ENCODE measurements at places on chromosomes 12 and 14.
A peak's percentile ranks its signal among the peaks of the same experiment; 100 is the strongest.

DNA sequence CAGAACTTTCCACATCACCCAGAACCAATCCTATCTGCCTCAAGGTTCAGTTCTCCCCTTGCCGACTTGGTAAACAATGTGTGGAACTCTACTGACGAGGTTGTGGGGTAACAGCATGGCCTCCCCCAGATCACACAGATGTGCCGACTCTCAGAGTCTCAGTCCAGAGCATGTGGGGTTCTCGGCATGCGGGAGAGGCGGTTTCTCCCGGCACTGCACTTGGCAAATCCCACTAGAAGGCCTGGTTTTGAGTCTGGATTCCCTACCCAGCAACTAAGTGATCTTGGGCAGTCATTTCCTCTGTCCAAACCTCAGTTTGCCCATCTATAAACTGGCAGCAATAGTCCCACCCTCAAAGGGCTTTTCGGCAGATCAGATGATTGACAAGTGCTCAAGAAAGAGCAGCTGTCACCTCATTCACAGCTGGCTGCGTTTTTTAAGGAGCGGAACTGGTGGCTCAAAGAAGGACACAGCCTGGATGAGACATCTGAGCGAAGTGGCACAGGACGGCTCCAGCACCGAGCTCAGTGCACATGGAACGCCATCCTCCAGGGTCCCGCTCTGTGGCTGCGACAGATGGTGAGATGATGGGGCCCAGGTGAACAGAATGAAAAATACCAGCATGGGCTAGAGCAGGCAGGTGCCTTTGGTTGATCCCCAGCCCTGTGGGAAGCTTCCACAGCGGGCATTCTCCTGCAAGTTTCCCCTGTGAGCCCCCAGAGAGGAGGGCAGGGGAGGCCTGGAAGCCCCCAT is 7.3 kb downstream of the TESC start:
- no peak for DNase-seq

- no peak for DNase-seq
Observed at GRCh38 chr14:79896009-79896408, 315.3 kb downstream of the DIO2 start.

GRCh38 chr12:119181202-119181601 is 2.5 kb downstream of the HSPB8 start:
- DNase-seq = no peak

- no peak for DNase-seq
Observed at GRCh38 chr12:108586306-108586705, 11.6 kb downstream of the TMEM119 start.

DNA sequence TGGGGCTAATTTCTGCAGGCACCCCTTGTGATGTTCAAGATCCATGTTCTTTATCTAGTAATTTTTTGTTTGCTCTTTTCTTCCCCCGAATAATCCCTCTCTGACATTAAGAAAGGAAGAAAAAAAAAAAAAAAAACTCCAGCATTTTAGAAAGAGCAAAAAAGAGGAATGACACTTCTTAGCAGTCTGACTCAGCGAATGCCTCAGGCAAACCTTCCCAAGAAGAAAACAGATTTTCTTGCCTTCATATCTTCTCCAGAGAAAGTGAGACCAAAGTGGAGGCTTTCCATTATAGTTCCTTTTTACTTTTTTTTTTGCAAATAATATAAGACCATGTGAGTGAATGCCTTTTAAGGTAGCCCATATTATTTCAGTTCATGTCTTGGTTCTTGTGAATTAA is 479.0 kb upstream of the SYT1 start:
- no peak for DNase-seq

- DNase-seq = no peak
Observed at GRCh38 chr14:32737621-32738020, 201.1 kb upstream of the NPAS3 start.

- no peak for DNase-seq
Observed at GRCh38 chr12:88558340-88558867, 21.9 kb downstream of the KITLG start.

GRCh38 chr12:29545102-29545467 is 47.6 kb upstream of the OVCH1 start:
- no peak for DNase-seq

GRCh38 chr14:99537399-99537798 is 56.2 kb downstream of the CCNK start:
- DNase-seq = no peak

- DNase-seq = no peak
Observed at GRCh38 chr14:71235875-71236274, 328.6 kb downstream of the PCNX1 start.

- DNase-seq = no peak
Observed at GRCh38 chr12:100375038-100375735, 18.3 kb downstream of the SLC17A8 start.

DNA sequence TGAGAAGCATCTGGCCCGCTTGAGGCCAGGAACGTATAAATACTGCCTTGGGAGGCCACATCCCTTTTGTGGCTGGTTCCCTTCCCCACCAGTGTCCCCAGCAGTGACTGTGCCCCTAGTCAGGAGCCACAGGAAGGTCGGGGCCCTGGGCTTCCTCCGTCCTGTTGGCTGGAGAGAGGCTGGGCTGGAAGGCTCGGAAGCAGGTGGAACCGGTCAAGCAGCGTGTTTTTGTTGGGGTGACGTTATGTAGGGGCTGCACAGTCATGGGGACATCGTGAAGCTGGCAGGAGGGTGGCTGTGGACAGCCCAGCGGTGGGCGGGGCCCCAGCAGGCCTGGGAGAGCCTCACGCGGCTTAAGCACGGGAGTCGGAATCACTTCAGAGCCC is 10.1 kb downstream of the XRCC3 start:
- no peak for DNase-seq

DNA sequence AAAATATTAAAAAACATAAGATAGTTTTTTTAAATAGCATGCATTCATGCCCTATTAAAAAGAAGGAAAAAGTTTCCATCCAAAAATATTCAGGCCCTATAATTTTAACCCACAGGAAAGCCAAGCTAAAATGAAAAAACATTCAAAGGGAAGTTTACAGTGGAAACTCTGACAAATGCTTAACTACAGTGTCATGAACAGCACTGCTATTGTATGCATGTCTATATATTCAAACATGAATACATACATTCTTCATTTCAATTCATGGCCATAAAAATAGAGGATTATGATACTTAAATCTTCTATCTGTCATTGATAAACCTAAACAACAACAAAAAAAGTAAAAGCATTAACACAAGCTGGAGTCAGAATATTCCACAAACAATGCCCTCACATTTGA is 67.4 kb downstream of the PPP2R5E start:
- no peak for DNase-seq

- no peak for DNase-seq
Observed at GRCh38 chr14:31968107-31968810, 108.8 kb upstream of the ARHGAP5 start.

DNA sequence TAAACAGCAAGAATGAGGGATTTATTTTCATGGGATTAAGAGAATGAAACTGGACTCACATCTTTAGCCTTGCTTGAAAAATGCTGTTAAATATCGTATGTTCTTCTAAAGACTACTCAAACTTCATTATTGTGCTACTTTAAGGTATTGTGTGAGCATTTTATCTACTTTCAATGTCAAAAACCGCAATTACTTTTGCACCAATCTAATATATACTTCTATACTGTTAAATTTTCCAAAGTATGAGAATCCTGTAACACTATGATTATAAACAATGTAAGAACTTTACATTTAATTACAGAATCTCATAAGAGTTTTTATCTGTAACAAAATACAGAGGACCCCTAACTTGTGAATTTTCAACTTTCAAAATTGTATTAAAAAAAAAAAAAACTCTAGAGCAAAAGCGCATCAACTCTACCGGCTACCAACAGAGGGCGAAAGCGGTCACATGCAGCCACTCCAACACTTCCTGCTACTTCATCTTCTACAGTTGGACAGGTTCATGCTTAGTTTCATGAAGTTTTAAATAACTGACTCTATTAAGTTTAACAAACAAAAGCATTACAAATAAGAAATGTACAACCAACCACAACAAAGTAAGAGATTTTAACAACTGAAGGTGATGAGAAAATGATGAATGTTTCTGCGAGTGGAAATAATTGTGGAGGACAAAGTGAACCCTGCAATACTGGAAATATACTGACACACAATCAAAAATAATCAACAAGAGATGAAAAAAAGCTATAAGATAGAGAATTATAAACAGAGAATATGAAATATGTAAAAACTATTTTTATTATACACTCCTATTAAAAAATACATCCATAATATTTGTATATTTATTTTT is 210.9 kb downstream of the MED13L start:
- DNase-seq = peak; percentile 40

GRCh38 chr14:59197695-59198262 is 9.3 kb downstream of the DAAM1 start:
- no peak for DNase-seq

GRCh38 chr12:857611-858010 is 91.9 kb downstream of the RAD52 start:
- no peak for DNase-seq

GRCh38 chr14:102777711-102778337 is 575 bp downstream of the TRAF3 start:
- DNase-seq = peak; percentile 15

DNA sequence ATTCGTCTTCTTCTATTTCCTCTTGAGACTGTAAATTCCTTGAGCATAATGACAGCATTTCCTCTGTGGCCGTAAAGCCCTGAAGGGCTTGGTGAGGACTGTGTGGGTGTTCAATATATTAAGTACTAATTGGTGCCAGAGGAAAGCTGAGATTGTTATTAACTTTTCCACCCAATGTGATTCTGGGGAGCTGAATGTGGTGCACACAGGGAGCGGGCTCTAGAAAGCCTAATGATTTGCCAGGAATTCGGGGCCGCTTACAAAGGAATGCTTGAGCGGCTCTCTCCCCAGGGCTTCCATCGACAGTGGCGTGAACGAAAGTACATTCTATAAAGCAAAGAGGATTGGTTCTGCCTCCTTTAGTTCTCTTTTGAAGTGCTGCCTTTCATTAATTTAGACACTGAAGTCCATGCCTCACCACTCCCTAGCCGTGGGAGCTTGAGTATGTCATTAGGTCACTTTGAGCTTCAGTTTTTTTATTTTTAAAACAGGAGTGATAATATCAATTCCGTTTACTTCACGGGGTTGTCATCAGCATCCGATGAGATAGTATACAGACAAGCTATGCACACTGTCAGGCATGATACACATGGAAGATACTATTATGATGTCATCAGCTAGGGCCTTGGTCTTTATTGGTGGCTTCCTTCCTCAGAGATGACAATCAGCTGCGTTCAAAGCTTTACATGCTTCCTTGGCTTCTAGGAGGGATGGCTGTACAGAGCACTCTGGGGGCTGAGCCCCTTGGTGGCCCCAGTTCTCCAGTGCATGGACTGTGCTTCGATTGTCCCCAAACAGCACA is 11.0 kb upstream of the GSG1 start:
- DNase-seq = no peak

DNA sequence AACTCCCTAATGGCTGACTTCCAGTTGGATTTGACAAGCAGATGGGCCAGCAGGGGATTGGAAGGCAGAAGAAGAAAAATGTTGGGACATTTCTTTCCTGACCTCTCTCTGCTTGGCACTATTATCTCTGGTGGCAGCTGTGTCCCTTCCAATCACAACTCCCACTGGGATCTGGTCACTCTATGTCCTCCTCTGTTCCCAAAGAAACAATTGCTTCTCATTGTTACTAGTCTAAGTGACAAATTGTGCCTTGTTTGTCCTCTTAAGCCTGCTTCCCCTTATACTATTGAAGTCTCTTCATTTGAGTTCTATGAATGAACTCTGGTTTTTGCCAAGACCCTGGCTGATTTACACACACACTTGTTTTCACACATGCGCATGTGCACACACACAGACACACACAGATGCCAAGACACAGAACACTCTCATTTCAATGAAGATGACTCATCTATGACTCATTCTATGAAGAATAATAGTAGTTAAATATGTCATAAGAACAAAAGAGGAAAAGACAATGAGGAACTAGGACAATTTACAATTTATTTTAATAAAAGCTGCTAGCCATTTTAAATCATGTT is 83.0 kb upstream of the FAR2 start:
- DNase-seq = no peak

DNA sequence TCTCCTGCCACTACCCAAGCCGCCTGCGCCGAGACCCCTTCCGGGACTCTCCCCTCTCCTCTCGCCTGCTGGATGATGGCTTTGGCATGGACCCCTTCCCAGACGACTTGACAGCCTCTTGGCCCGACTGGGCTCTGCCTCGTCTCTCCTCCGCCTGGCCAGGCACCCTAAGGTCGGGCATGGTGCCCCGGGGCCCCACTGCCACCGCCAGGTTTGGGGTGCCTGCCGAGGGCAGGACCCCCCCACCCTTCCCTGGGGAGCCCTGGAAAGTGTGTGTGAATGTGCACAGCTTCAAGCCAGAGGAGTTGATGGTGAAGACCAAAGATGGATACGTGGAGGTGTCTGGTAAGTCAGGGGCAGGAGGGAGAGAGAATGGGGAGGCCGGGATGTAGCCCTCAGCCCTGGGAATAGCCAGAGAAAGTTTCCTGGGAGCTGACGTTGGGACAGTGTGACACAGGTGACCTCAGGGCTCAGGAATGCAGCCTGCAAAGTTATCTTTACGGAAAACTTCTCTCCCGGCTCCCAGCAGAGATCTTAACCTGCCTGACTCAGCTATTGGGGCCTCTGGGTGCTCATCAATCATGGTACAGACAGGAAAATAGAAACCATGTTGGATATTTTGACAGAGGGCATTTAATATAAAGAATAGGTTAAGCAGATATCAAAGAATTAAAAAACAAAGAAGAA is 747 bp downstream of the HSPB8 start:
- no peak for DNase-seq

GRCh38 chr14:96156804-96157760 is 47.6 kb upstream of the BDKRB2 start:
- DNase-seq = no peak

DNA sequence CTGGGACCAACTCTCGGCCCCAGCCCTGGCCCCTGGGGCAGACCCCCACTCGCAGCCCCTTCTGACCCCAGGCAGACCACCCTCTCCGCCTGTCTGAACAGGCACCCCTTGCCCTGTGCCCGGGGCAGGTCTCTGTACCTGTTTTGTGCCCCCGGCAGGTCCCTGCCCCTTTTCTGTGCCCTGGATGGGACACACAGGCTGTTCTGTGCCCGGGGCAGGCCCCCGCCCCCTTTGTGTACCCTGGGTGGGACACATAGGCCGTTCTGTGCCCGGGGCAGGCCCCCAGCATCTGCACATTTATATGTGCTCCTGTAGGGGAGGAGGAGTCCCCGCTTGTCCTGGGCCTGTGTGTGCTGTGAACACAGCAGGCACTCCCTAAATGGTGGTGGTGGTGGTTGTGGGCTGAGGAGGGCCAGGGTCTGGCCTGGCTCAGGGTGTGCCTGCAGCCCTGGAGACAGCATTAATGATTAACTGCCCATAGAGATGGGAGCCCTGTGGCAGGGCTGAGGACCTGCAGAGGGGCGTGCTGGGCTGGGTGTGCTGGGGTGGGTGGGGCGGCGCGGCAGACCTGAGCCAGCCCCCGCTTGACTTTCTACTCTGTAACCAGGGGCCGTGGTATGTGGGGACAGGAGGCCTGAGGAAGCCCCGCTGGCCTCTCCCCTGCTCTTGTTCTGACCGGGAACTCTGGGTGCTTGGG is 3.7 kb downstream of the FBRSL1 start:
- DNase-seq = no peak

Measured in activated T-helper 2 cell treated with anti-CD3 and anti-CD28 coated beads, Interferon-gamma antibody, Interleukin-2, Interleukin-4, amounts not matched to agents 10 μg/mL and 5 μg/mL and 100 μg/mL, durations not matched to agents 14 hours and 24 hours and 36 hours (primary cell).